Activated naive CD4-positive, alpha-beta T cell treated with anti-CD3 and anti-CD28 coated beads, Interleukin-2, amount 50 U/mL, for 72 hours (primary cell): ENCODE measurements at places on chromosomes 2 and 18.
A peak's percentile ranks its signal among the peaks of the same experiment; 100 is the strongest.

DNA sequence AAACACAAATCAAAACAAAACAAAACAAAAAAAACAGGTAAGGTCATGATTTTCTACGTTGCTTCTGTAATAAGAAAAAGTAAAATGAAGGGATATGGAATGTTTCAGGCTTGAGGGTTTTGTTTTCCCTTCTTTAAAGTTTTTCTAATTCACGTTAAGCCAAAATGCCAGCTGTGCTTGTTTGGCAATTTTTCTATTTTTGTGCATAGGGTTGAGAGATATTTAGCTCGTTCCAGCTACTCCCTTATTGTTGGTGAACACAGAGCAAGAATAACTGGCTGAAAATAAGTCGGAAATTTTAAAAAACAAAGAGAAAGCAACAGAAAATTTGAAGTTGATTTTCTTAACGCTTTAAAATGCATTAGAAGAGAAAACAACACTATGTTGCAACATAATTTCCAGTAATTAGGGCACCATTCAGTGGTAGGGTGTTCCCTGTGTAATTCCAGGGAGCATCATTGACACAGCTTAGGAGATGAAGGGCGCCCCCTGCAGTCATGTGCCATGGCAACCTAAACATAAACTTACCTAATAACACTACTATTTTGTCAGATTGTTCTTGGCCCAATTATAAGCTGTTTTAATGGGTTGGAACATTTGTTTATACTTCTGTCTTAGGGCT is 99.5 kb downstream of the DTNA start:
- no peak for DNase-seq

GRCh38 chr2:154189953-154190352 is 318.2 kb downstream of the GALNT13 start:
- DNase-seq, result no peak

- DNase-seq, result no peak
These were observed 119.5 kb downstream of the NCK2 start for GRCh38 chr2:105864262-105864661.

DNA sequence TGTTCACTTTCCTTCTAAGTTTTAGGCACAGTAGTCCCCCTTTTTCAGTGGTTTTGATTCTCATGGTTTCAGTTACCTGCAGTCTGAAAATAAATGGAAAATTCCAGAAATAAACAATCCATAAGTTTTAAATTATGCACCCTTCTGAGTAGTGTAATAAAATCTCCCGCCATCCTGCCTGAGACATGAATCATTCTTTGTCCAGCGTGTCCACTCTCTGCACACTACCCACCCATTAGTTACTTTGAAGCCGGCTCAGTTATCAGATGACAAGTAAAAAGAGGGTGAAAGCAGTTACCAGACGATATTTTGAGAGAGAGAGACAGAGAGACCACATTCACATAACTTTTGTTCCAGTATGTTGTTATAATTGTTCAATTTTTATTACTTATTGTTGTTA is 400.5 kb downstream of the TMX3 start:
- DNase-seq, result no peak

GRCh38 chr2:236550290-236550689 is 19.3 kb upstream of the ACKR3 start:
- DNase-seq, result no peak

DNA sequence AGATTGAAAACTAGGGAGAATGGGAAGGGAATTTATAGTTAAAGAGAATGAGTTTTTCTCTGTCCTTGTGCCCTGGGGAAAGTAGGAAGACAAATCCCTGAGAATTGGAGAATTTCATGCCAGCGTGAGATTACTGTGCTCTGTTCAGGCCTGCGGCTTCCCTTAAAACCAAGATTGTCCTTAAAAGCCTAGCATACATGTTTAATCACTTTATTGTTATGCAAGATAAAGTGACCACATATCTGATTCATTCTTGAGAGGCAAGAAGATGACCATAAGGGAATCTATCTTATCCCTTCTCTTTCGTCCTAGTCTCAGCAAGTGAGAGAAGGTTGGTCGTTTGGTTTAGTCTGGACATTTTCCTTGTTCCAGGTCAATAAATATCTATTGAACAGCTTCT is 75.9 kb downstream of the ADCYAP1 start:
- DNase-seq, result no peak

- DNase-seq, result no peak
These were observed 3.8 kb downstream of the SEC11C start for GRCh38 chr18:59143441-59143840.

DNA sequence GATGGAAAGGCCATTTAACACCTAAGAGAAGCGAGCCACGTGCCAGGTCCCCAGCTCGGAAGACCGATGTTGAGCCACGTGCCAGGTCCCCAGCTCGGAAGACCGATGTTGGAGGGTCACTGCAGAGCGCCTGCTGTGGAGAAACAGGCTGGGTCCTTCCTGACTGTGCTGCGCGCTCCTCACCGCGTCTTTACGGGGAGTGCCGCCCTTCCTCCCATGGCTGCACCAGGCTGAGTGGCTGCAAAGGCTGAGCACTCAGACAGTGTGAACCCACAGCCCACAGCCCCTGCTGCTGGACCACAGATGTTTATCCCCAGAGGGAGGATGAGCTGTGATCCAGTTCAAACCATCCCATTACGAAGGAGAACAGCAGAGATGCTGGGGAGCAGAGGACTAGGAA is 55.7 kb downstream of the RTP5 start:
- no peak for DNase-seq

DNA sequence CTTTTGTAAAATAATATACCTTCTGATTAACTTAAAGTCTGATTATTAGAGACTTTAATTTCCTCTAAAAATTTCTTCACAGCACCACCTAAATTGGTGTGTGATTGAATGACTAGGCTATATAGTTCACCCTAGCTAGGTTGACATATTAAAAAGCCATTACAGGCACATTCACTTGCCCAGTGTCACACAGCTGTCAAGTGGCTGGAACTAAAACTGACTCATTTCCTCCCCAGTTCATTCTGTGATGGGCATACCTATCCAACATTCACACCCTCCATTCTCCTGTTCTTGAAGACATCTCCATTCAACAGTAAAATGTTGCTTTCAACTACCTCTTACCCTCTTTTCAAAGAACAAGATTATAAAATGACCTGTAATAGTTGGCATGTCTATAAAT is 334.5 kb downstream of the ARHGAP15 start:
- no peak for DNase-seq

GRCh38 chr18:23133860-23134779 is 1.2 kb upstream of the CABLES1 start:
- DNase-seq, result peak; percentile 19

DNA sequence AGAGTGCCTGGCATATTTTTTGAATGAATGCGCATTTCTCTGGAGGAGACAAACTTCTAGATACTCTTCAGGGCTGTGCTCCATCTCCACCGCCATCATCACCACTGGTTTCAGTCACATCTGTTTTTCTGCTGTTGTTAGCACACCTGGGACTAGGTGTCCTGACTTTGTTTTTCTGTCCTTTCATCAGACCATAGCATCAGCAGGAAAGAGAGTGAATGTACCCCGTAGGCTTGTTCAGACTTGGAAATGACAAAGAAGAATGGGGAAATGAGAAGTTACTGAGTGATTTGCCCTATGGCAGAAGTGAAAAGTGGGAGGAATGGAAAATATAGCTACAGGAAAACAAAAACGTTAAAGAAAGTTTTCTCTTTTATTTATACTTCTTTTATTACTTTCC is 965.2 kb upstream of the FANCL start:
- no peak for DNase-seq

GRCh38 chr18:50633992-50634391 is 74.1 kb downstream of the MAPK4 start:
- DNase-seq, result no peak

- DNase-seq, result no peak
These were observed 102.3 kb upstream of the ALPP start for GRCh38 chr2:232276084-232276732.

- DNase-seq, result no peak
These were observed 2.4 kb downstream of the CDK5R2 start for GRCh38 chr2:218961651-218962570.

- no peak for DNase-seq
These were observed 16.7 kb downstream of the ZCCHC2 start for GRCh38 chr18:62539284-62540165.

DNA sequence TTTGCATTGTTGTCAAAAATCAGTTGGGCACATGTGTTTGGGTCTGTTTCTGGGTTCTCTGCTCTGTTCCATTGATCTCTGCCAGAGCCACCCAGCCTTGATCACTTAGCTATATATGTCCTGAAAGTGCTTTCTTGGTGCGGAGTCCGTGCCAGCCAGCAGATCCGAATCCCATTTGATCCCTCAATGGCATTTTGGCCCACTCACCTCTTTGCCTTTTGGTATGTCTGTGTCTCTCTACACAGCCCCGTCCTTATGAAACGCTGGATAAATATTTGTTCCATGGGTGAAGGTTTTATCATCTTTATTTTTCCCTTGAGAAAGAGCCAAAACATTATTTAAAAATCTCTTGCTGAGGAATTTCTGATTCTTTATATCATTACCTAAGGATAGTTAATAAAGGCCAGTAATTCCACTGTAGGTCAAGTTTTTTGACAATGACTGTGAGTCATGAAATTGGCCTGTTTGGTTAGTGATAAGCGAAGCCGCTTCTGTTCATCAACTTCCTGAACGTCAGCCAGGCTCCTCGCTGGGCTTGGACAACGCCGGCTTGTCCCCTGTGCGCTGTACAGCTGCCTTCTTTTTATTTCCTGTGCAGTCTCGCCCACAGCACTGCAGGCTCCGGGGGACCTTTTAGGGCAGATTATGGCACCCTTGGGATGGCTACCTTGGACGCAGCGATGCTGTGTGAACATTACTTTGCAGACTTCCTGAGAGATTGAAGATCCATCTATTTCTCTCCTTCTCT is 24.9 kb downstream of the MTCL1 start:
- no peak for DNase-seq

GRCh38 chr2:120883607-120884440 is 148.2 kb downstream of the GLI2 start:
- DNase-seq, result no peak
